ENCODE measurements at places on chromosomes 6 and 20.

DNA sequence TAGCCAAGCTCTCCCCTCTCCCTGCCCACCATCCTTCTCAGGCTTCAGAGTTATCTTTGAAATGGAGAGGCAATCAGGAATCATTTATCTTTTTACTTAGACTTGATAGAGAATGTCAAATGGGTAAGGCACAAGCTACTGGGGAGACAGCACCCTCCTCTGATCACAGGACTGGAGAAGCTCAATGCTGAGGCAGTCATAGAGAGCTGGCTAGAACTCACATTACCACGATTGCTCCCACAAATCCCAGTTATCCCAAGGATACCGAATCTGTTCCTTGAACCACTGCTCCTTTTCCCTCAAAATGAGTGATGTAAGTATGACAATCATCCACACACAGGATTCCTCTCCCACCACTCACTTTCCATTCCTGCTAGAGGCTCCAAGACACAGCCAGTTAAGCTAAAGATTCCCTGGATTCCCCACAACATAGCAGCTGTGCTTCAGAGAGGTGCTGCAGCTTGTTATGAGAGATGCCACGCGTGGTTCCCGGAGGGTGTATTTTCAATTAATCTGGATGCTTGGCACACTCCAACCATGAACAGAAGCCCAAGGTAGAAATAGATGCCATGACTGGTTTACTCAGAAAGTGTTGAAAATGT is 96.2 kb upstream of the VGLL2 start:
- no peak for DNase-seq

- no peak for DNase-seq
Measured at GRCh38 chr6:50966532-50966931, 147.9 kb downstream of the TFAP2B start.

DNA sequence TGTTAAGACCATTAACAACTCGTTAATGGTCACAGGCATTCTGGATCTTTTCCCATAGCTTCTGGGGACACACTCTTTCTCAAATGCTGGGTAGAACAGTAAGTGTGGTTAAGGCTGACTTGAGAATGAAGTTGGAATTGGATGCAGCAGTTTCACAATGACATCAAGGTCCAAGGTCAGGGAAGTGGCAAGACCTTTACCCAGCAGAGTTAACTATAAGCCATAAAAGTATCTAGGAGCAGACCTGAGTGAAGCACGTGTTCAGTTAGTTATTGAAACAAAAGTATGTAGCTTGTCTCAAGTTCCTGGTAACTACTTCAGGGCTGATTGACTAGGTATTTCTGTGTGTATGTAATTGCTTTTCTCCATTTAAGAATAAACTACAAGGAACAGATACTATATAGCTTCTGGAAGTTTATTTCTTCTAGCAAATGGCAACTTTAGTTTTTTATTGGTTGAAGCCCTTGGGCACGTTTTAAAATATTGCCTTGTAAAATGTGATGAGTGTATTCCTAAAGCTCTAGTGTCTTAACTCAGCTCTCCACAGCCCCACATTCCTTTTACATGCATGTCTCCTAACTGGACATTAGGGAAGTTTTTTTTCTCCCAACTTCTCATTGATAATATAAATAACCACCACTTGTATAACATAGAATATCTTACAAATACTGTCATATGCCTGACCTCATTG is 479.0 kb upstream of the CITED2 start:
- DNase-seq: no peak

GRCh38 chr6:56798163-56798562 is 155.5 kb upstream of the DST start:
- DNase-seq: no peak

- DNase-seq: no peak
Measured at GRCh38 chr6:158081657-158081935, 86.5 kb downstream of the SERAC1 start.

GRCh38 chr6:115753446-115753845 is 307.2 kb downstream of the FRK start:
- DNase-seq: no peak

DNA sequence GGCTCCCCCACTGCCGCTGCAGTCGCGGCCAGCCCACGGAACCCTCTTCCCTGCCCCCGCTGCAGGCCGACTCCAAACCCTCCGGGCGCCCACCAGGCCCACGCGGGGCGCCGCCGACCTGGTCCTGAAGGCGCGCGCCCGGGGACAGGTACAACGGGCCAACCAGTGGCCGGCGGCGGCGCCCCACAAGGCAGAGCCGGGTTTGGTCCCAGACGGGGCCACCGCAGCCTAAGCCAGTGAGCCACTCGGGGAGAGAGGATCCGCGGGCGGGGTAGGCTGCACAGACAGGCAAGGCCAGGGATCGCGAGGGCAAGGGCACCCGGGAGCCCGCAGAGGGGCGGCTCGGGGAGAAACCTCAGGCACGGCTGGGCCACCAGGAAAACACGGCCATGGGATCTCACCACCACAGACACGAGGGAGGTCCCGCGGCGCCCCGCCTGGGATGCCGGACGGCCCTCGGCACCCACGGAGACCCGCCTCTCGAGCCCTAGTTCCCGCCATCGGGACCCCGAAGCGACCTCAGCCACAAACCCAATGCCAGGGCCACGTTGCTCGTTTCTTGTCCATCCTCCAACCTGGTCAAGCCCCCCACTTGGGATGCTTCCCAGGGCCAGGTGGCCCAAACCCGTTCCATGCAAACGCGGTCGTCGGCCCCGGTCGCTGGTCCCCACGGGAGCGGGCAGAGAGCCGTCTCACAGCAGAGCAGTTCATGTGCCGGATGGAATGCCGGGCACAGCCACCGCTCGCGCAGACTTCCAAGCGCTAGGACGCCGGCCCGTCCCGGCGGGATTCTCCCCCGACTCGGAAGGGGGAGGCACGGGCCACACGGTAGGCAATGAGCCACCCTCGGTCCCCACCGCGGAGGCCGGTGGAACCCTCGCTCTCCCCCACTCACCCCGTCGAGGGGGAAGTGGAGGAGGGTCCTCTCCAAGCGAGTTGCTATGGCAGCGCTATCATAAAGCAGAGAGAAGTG is 1956.6 kb upstream of the DEFB115 start:
- DNase-seq: no peak

GRCh38 chr20:52033313-52033712 is 158.3 kb downstream of the ZFP64 start:
- DNase-seq: no peak

DNA sequence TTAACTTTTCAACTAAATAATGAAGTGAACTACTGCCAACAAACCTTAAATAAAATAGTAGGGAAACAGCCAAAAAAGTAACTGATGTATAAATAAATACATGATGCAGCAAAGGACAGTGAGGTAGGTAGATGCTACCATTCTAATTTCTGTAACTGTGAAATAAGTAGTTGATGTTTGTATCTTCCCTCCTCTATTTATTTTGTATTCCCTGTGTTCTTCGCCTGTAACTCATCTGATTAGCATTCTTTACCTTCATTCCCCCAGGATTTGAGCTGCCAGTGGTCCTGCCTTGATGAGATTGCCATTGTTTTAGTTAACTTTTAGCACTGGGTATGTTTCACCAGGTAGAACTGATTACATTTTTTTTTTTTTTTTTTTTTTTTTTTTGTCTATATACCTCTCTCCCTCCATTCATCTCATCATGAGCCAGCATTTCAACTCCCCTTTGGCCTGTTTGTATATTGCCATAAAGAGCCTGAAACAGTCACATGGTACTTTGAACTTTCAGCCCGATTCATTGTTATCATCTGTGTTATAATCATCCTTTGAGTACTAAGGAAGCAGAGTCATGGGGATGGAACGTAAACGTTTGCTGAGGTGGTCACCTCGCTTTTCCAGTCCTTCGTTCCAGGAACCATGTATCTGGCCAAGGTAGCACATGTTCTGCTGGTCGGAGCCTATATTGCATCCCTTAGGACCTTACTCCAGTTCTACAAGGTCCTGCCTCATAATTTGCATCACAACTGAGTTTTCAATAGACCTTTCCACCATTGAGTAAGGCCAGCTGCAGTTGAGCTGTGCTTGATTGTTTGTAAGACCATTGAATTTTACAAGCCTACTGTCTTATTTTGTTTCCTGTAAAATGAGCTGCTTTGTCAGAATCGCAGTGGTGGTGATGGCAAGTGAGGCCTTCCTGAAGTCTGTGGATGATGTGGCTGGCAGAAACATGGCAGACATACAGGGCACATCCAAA is 107.6 kb downstream of the JAG1 start:
- DNase-seq: no peak

DNA sequence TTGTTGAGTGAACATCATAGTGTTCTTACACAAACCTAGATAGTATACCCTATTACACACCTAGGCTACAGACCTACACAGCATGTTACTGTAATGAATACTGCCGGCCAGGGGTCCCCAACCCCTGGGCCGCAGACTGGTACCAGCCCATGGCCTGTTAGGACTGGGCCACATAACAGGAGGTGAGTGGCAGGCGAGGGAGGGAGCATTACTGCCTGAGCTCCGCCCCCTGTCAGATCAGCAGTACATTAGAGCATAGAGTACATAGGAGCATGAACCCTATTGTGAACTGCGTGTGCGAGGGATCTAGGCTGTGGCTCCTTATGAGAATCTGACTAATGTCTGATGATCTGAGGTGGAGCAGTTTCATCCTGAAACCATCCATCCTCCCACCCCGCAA is 126.3 kb downstream of the PRND start:
- DNase-seq: no peak

DNA sequence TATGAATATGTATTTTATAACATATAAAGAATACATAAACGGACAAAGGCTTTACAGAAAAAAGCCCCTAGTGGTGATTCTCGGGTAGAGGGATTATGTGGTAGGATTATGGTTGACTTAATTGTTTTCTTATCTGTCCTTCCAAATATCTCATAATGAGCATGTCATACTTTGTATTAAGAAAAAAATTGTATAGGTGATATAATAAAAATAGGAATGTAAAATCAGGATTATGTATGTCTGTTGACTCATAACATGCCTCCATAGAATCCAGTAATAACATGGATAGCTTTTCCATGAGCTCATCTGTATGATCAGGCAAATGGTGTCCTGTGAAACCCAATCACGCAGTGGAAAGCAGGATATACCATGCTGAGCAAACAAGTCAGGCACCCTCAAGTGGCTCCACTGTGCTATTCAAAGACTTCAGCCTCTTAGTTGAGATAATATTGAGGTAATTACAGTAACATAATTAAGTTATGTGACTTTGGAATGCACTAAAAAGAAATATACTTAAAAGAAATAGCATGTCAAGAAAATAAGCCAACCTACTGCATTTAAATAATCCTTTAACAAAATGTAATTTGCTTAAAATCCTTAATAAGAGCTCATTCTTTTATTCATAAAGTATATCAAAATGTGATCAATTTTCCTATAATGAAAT is 39.6 kb upstream of the PRELID3B start:
- DNase-seq: no peak

GRCh38 chr6:106360989-106361430 is 493 bp downstream of the CRYBG1 start:
- peak; percentile 37 for DNase-seq

DNA sequence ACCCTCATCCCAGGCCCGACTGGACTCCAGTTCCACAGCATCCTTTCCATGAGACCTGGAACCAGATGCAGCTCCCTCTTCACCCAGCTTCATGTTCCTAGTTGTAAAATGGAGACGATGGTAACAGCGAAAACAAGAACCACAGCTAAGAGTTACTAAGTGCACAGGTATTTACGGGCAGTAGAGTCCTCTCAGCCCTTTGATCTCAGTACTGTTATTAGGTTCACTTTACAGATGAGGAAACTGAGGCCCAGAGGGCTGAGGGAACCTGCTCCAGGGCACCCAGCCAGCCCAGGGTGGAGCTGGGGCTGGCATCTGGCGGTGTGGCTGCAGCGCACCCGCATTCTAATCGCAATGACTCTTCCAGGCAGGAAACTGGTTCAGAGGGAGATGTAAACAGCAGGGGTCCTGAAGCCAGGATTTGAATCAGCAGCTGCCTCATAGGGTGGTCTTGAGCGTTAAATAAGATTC is 858 bp downstream of the BCAS1 start:
- no peak for DNase-seq

- DNase-seq: no peak
Measured at GRCh38 chr20:38844963-38845362, 39.5 kb downstream of the PPP1R16B start.

DNA sequence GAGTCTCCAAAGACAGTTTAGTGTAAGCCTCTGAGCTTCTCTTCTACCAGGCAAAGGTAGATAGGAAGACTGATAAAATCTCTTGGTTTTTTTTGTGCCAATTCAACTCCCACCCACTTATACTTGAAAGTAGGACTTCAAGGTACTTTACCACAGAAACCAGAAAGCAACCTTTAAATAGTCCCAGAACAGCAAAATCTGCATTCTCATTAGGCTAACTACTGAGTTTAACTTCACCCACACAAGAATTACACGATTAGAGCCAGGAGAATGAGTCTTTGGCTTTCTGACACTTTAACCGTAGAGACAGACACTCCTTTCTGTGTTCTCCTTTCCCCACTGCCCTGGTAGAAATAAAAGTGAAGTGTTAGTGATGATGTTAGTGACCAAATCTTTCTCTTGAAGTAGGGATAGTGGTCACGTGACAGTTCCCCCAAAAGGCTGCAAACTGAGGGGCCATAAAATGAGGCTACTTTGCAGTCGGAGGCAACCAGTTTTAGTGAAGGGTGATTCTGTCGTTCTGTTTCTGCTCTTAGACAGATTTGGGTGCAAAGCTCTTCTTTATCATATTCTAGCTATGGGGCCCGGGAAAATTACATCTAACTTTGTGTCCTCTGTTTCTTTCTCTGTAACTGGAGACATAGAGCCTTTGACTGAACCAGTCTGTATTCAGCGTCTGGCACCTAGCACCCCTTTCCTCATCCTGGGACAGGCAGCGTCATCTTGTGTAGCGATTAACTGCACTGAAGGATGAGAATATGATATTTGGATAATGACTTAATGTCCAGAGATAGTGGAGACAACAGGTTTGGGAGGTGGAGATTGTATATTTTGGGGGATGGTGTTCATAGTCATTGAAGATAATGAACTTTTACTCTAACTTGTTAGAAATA is 206.4 kb upstream of the CITED2 start:
- DNase-seq: no peak

DNA sequence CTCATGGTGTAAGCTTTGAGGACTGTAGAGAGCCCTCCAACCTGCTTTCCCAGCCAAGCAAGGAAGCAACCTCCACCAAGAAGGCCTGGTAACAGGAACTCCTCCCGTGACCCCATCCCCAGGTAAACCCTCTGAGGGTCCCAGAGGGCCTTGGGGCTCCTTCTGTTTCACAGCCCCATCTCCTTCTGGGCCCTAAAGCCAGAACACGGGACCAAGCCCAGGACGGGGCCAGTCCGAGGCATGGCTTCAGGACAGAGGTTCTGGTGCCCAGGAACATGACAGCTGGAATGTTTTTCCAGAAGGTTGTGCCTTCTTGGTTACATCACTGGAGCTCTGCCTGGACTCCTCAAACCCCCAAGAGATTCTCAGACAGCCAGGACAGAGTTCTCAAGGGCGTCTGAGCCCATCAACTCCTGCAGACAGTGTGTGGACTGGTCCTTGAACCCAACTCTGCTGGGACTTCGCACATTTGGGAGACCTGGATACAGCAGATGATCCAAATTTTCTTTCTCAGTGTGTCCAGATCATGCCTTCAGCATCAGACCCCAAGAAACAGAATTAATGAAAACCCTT is 43.1 kb downstream of the RRBP1 start:
- no peak for DNase-seq
